ENCODE measurements at places on chromosomes 12 and 14.

DNA sequence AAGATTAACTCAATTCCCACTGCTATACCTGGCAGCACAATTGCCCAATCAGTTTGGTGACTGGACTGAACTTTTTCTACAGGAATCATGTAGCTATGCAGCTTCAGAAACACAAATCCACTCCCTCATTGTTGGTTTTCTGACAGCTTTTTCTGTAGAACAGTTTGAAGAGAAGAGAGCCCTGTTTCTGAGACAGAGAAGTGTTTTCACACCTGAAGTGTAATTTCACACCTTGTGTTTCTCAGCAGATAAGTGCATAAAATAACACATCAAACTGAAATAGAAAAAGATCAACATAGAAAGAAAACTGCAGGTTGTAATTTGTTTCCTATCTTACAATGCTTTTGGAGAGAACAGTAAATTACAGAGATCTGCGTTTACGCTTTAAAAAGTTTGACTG is 335.6 kb downstream of the SNAPC1 start:
- no peak for DNase-seq

- DNase-seq = no peak
Measured at GRCh38 chr14:59013672-59014298, 174.7 kb upstream of the DAAM1 start.

DNA sequence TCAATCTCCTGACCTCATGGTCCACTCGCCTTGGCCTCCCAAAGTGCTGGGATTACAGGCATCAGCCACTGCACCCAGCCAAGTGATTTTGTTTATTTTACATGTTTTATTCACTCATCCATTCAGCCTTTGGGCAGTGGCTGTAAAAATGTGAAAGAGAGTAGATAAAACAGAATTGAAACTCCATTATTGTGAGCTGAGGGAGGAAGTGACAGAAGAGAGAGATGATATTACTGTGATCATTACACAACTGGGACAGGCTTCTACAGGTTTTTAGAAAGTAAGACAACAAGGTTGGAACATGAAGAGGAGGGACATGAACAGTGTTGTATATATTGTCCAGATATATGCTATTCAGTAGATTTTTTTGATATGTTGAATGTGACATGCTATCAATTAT is 25.0 kb downstream of the CREBL2 start:
- no peak for DNase-seq

GRCh38 chr12:129076441-129077320 is 223.4 kb downstream of the GLT1D1 start:
- DNase-seq = no peak

DNA sequence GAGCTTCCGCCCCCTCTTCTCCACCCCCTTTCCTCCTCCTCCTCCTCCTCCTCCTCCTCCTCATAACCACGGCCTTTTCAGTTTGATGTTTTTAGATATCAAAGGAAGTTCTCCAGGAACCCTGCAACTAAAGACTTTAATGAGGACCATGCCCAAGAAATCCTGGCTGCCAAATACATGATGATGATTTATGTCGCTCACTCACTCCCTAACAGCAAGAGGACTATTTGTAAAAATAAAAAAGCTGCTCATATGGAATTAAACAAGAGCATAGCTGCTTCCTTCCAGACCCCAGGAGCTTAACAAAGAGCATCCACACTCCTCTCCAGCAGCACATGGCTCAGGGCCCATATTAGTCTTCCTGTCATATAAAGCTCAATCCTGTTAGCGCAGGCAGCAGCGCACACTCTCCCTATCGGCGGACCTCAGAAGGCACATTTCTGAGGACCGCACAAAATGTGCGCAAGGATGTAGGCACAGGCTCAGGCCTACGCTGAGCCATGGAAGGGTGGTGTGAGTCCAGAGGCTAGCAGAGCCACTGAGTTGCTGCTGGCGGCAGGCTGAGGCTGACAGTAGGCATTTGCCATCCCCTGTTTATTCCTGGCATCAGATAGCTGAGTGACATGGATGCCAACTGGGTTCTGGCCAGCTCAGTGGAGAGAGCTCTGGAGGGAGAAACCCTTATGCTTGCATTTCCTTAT is 232.8 kb downstream of the MSRB3 start:
- DNase-seq = no peak

DNA sequence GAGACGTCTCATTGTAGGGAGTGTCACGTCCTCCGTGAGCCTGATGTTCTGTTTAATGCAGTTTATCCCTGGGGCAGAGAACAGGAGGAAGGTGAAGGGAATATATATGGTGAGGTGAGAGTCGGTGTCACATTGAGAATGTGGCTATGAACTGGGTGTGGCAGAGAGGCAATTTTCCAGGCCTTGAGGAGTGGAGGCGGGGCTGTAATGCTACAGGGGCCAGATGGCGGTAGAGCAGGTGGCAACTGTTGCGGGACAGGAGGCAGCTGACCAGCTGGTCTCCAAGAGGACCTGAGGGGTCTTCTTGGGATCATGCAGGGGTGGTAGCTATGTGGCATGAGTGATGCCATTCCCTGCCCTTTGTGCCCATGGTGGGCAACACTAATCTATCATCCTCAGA is 59.6 kb downstream of the CACNA1C start:
- DNase-seq = no peak

- no peak for DNase-seq
Measured at GRCh38 chr12:114955414-114956014, 271.5 kb upstream of the TBX3 start.

DNA sequence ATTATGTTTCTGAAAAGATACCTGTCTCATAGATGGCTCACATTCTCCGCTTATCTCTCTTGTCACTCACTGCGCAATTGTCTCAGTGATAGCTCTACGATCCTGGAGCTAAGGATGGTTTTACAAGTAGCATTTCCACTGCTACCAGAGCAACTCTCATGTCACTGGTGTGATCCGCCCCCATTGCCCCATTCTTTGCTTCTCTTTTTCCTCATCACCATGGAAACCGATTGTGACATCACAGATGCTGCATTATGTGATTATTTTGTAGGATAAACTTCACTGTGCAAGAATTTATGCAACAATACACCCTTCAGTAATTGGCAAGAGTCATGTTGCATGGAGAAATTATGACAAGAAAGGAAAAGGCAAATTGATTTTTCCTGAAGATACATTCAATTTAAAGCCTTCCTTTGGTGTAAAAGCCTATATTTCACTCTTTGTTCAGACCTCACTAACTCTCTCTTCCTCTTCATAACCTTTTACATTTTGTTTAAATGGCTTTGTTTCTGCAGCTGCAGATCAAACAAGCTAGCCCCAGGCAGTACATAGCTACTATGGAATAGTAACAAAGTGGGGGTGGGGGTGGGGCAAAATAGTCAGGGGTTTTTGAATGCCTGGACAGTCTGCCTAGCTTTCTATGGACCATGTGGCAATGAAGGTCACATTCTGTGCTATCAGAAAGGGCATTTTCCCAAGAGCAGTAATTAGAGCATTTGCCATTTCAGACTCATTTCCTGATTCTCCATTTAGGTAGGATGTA is 539.8 kb downstream of the NRXN3 start:
- DNase-seq = no peak

- no peak for DNase-seq
Measured at GRCh38 chr12:108816652-108817335, 40.6 kb downstream of the SSH1 start.

DNA sequence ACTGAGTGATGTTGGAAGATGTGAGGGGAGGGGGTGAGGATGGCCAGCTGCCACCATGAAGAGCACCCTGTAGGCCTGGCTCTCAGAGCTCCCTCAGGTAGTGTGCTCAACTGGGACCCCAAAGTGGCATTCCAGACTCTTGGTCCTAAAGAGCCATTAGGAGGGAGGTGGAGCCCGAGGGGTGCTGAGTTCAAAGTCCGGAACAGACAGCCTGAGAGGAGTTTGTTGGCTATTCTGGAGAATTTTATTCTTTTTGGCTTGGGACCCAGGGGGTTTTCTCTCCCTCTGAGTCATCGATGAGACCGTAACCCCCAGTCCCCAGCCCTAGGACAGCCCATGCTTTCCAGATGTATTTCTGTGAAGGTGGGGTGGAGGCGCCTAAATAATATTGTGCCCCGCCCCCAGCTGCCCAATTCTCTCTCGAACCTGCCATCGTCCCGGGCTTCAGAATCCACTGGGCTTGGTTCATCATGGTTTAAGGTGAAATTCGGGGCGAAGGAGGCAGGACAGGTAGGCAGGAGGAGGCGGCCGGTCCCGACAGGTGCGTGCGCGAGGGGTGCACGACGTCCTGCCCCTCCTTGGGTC is 690 bp upstream of the RBP5 start:
- no peak for DNase-seq

- DNase-seq = no peak
Measured at GRCh38 chr12:65895759-65896656, 71.7 kb downstream of the HMGA2 start.
